ENCODE measurements at places on chromosomes 5 and 9. TPM values are rescaled to one million over a fixed set of nuclear protein-coding genes. Genes with fewer than 3 reads are reported as not detected.

DNA sequence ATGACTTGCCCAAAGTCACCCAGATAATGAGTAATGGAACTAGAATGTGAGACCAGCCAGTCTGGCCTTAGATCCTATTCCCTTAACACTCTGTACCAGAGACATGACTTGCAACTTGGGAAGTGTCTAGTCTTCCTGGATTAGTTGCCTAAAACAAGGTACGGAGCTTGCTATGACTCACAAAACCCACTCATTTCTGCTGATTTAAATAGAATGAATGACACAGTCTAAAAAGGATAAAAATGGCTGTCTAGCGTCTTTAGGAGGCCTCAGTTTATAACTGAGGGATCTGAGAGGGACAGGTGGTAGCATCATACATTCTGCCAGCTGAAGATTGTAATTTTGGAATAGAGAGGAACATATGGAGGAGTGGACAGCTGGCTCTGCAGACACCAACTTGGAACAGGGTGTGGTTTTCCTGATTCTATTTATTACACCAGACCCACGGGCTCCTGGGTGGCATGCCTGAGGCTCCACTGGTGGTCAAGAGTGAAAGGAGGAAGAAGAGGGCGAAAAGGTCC is 62.7 kb downstream of the ABLIM3 start:
- peaks cover 10% of the 10 kb centered on the region for H3K4me1 ChIP-seq
- DNase-seq, result no peak
- no peak overlapping the region for H3K4me3 ChIP-seq
- no peaks in the 10 kb centered on the region for H3K27me3 ChIP-seq
- H3K27ac ChIP-seq, result no peak overlapping the region

Gene ARHGEF37
- 15.1 TPM for polyA plus RNA-seq

DNA sequence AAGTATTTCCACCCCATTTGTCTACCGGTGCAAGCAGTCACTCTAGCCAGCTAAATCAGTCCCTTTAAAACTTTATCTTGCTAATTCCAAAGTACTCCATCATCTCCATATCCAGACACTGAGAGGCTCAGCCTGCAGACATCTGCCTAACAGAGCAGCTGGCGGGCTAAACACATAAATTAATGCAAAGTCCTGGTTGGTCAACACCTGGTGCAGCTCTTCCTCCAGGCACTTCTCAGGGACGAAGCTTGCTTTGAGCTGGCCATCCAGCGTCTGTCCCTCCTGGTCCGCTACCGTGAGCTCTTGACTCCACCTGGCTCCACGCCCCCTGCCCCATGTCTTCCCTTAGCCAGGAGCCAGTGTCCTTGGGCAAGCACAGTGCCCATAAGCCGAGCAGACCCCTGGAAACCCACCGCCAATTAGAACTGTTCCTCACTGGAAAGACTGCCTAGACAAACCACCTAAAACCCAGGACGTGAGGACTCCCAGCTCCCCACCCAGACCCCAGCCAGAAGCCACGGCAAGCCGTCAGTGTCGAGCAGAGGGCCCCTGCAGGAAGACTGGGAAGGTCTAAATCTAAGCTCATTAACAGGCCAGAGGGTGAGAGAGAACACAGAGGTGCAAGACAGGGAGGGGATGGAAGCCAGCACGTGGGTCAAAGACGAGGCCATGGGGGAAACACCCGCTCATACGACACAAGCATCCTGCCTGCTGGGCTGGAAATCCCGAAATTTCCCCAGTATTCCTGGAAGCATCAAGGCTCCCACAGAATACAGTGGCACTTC is 120.0 kb downstream of the COL23A1 start:
- peaks cover 7% of the 10 kb centered on the region for H3K4me1 ChIP-seq
- no peak overlapping the region for H3K27ac ChIP-seq
- H3K4me3 ChIP-seq, result no peak overlapping the region
- H3K27me3 ChIP-seq, result no peaks in the 10 kb centered on the region
- H3K36me3 ChIP-seq, result no peaks in the 10 kb centered on the region

- H3K4me1 ChIP-seq, result peaks cover 12% of the 10 kb centered on the region
- no peak overlapping the region for H3K4me3 ChIP-seq
- no peaks in the 10 kb centered on the region for H3K27me3 ChIP-seq
- H3K36me3 ChIP-seq, result no peaks in the 10 kb centered on the region
- H3K27ac ChIP-seq, result peak overlapping the region; percentile 63
- DNase-seq, result peak; percentile 96
Observed at GRCh38 chr9:86126998-86127972, 27.9 kb upstream of the GOLM1 start.

Gene MLANA
- polyA plus RNA-seq, result not detected

DNA sequence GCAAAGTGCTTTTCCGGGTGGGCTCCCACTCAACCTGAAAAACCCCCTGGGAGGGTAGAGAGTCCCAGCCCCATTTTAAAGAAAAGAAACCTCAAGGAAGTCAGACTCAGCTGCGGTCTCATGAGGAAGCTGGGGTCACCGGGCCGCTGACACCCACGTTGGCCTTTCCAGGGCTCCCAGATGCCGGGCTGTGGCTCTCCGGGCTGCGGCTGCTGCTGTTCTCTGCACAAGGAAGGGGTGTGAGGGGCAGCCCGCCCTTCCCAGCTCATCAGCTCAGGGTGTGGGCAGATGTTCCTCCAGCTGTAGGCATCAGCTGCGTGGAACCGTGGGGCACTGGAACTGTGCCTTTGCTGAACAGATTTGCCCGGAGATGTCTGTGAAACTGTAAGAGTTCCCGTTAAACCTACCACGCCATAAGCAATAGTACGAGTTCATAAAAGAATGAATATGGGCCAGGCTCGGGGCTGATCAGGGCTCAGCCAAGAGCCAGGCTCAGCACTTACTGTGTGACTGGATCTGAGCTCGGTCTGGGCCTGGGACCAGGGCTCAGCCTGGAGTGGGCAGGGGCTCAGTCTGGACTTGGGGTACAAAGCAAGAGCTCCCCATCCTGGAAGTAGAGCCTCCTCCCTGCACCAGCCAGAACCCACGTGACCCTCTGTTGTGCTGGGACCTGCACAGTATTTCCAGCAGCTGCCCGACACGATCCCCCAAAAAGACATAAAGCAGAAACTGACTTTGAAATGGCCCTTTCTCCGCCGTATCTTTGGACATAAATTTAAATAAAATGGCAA is 130.2 kb upstream of the PPP1R26 start:
- H3K27ac ChIP-seq, result no peak overlapping the region
- H3K4me1 ChIP-seq, result no peaks in the 10 kb centered on the region
- no peaks in the 10 kb centered on the region for H3K36me3 ChIP-seq
- H3K27me3 ChIP-seq, result peaks cover 93% of the 10 kb centered on the region

Gene CA9
- polyA plus RNA-seq, result 115 TPM

DNA sequence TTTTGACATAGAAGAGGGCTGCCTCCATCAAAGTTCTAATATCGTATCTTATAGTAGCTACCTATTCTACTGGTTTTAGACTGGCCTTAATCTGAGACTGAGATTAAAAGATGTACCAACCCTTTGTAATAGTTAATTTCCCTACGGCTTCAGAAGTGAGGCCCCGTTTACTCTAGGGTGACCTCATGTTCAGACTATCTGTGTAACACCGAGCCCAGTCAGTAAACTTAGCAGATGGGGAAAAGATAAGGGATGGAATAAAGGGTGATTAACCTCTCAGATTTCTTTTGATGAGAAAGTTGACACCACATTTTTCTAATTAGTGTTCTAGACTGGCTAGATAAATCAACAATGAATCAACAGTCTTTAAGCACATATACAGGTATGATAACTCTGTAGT is 283.1 kb downstream of the KCTD16 start:
- DNase-seq, result no peak
- H3K4me3 ChIP-seq, result no peak overlapping the region
- no peaks in the 10 kb centered on the region for H3K27me3 ChIP-seq
- H3K27ac ChIP-seq, result no peak overlapping the region
- no peaks in the 10 kb centered on the region for H3K36me3 ChIP-seq

Gene ADRB2
- 0.37 TPM for polyA plus RNA-seq

GRCh38 chr5:154486427-154486866 is 8.4 kb upstream of the HAND1 start:
- DNase-seq, result peak; percentile 17
- peaks cover 68% of the 10 kb centered on the region for H3K27me3 ChIP-seq
- no peak overlapping the region for H3K27ac ChIP-seq
- no peaks in the 10 kb centered on the region for H3K36me3 ChIP-seq
- H3K4me3 ChIP-seq, result no peak overlapping the region
- H3K4me1 ChIP-seq, result peaks cover 18% of the 10 kb centered on the region

DNA sequence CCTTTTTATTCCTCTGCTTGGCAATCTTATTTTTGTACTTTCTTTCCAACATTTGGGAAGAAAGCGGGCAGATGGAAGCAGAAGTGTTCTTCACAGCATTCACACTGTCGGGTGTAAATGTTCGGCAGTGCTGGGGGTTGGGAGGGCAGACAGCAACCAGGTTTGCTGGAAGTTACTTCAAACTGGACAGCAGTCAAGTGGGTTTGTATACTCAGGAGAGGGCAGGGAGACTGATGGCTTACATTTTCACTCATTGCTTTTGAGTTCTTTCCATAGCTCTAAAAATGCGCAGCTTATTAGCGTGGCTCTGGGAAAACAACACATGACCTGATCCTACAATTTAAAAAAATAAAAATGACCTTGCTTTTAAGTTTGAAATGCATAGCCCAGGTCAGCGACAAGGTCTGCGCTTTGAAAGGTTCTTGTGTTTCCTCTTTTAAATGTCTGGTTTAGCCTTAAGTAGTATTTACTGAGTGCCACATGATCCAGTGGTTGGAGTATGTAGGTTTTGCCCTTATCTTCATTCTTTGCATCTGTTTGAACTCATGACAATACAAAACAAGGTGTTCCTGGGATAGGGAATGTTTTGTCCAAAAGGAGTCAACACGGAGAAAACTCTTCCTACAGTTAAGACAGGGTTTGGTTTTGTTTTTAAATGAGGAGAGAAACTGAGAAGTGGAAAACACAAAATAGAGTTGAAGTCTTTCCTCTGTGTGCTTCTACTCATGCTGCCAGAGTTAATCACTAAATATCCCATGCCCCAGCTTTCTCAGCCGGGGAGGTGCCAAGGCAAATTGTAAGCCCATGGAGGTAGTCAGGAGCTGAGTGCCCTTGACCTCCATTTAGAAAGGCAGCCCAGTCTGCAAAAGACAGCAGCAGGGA is 132.7 kb upstream of the DMRT1 start:
- peak overlapping the region; percentile 60 for H3K27ac ChIP-seq
- H3K4me1 ChIP-seq, result peaks cover 78% of the 10 kb centered on the region
- peaks cover 30% of the 10 kb centered on the region for H3K36me3 ChIP-seq

Gene NMUR2
- polyA plus RNA-seq, result not detected

GRCh38 chr5:40877371-40877988 is 31.8 kb upstream of the C7 start:
- H3K4me1 ChIP-seq, result no peaks in the 10 kb centered on the region
- no peak overlapping the region for H3K4me3 ChIP-seq
- no peaks in the 10 kb centered on the region for H3K36me3 ChIP-seq
- DNase-seq, result no peak
- no peaks in the 10 kb centered on the region for H3K27me3 ChIP-seq

Gene ZNF879
- 1.9 TPM for polyA plus RNA-seq

DNA sequence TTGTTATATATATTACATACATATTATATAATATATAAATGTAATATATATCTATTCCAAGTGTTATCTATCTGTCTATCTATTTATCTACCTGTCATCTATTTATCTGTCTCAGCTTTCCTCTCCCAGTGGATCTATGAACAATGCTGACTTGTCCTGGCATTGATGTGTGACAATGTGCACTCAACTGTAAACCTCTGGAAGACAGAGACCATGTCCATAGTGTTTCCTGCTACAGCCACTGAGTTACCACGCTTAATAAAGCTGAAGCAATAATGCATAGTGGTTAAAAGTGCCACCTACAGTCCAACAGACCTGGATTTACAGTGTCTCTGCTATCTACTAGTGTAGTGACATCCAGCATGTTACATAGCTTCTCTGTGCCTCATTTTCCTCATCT is 57.2 kb upstream of the TMED7 start:
- no peak overlapping the region for H3K4me3 ChIP-seq
- DNase-seq, result no peak
- H3K4me1 ChIP-seq, result no peaks in the 10 kb centered on the region
- no peaks in the 10 kb centered on the region for H3K36me3 ChIP-seq
- H3K27ac ChIP-seq, result no peak overlapping the region
- no peaks in the 10 kb centered on the region for H3K27me3 ChIP-seq

- H3K4me1 ChIP-seq, result no peaks in the 10 kb centered on the region
- DNase-seq, result no peak
- H3K36me3 ChIP-seq, result no peaks in the 10 kb centered on the region
- H3K27me3 ChIP-seq, result no peaks in the 10 kb centered on the region
- H3K4me3 ChIP-seq, result no peak overlapping the region
- H3K27ac ChIP-seq, result no peak overlapping the region
Observed at GRCh38 chr9:99300603-99301002, 78.5 kb downstream of the SEC61B start.

GRCh38 chr5:98468188-98468869 is 305.1 kb upstream of the RGMB start:
- H3K36me3 ChIP-seq, result no peaks in the 10 kb centered on the region
- H3K27ac ChIP-seq, result no peak overlapping the region
- DNase-seq, result no peak
- no peaks in the 10 kb centered on the region for H3K27me3 ChIP-seq
- no peaks in the 10 kb centered on the region for H3K4me1 ChIP-seq

Gene NIPAL4
- 1.2 TPM for polyA plus RNA-seq

Gene IFNA6
- not detected for polyA plus RNA-seq

DNA sequence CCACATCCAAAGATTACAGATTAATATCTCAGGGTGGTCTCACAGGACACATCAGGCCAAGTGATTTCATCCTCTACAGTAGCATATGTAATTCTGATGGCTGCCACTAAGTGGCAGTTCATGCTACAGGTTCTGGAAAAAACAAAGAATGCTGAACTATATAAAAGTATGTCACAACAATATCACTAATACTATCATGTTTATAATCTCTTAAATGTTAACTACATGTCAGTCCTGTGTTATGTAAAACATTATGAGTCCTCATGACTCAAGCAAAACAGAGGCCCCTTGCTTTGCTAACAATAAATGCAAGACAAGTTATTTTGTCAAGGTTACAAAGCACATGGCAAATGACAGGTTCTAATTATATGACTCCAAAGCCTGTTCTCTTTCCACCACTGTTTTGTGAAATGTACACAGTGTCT is 233.2 kb downstream of the FBXL17 start:
- no peak overlapping the region for H3K27ac ChIP-seq
- H3K27me3 ChIP-seq, result no peaks in the 10 kb centered on the region
- DNase-seq, result no peak
- no peaks in the 10 kb centered on the region for H3K36me3 ChIP-seq

GRCh38 chr5:180343110-180343830 is 9.9 kb downstream of the GFPT2 start:
- H3K4me1 ChIP-seq, result no peaks in the 10 kb centered on the region
- H3K27ac ChIP-seq, result no peak overlapping the region
- DNase-seq, result peak; percentile 30
- H3K4me3 ChIP-seq, result no peak overlapping the region
- H3K36me3 ChIP-seq, result no peaks in the 10 kb centered on the region

Gene SMIM33
- polyA plus RNA-seq, result not detected

Gene DIPK1B
- 4.0 TPM for polyA plus RNA-seq

Gene PCDHA9
- 0.03 TPM for polyA plus RNA-seq

DNA sequence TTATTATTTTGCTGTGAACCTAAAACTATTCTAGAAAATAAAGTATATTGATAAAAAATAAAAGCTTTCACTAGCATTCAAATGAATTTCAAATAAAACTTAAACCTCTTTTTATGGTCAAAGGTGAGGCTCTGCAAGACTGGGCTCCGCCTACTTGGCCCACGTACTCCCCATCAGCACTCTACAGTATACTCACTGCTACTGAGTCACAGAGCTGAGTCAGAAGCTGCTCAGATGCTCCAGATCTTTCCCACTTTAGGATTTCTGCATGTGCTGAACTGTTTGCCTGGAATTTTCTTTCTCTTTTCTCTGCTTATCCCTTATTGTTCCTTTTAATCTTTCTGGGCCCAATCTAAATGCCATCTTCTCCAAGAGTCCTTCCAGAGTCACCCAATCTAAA is 331.9 kb upstream of the CCNG1 start:
- no peak overlapping the region for H3K27ac ChIP-seq
- H3K27me3 ChIP-seq, result no peaks in the 10 kb centered on the region
- no peaks in the 10 kb centered on the region for H3K4me1 ChIP-seq
